ENCODE measurements at places on chromosomes 5 and 9. TPM values are rescaled to one million over a fixed set of nuclear protein-coding genes. Genes with fewer than 3 reads are reported as not detected.

The PIP5KL1 gene
- total RNA-seq: 4.1 TPM

The PAXX gene
- 80.2 TPM for total RNA-seq

The POMT1 gene
- 47.7 TPM for total RNA-seq

The SLC45A2 gene
- total RNA-seq: not detected

The CDHR2 gene
- total RNA-seq: 1.3 TPM

The HRH2 gene
- 21.7 TPM for total RNA-seq

The SKP2 gene
- total RNA-seq: 43.9 TPM

The OTP gene
- not detected for total RNA-seq

The BAAT gene
- 0.07 TPM for total RNA-seq

The PCDHA4 gene
- total RNA-seq: not detected

The PDGFRB gene
- 1.9 TPM for total RNA-seq

The NFIB gene
- not detected for total RNA-seq

The TAS2R1 gene
- not detected for total RNA-seq

The TERT gene
- 3.4 TPM for total RNA-seq

The NRG2 gene
- total RNA-seq: not detected

The PRDM9 gene
- total RNA-seq: not detected

The GRAMD2B gene
- total RNA-seq: 4.4 TPM

The KIF4B gene
- not detected for total RNA-seq
